ENCODE measurements at places on chromosomes 2 and 18. TPM values are rescaled to one million over a fixed set of nuclear protein-coding genes. Genes with fewer than 3 reads are reported as not detected.

The KCNJ3 gene
- 1.4 TPM for polyA plus RNA-seq

The PROM2 gene
- polyA plus RNA-seq, result 0.53 TPM

DNA sequence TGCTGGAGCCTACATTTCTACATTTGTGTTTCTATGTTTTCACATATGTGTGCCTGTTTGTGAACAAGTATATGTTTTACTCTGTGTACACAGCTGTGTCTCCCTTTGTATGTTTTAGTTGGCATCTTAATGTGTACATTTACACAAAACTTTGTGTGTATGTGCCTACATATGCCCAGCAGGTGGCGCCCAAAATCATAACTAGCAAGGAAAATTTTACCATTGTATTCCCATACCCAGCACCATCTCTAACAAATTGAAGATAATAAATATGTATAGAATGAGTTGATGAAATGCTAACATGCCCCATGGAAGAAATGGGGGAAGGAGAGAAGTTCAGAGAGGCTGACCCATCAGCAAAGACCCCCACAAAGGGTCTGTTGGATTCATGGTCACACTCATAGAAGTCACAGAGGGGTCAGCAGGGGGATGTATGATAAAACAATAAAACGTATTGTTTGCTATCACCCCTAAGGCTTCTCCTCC lies 48.1 kb downstream of the PKDCC start:
- H3K36me3 ChIP-seq, result no peaks in the 10 kb centered on the region
- no peaks in the 10 kb centered on the region for H3K27me3 ChIP-seq
- no peak overlapping the region for H3K4me3 ChIP-seq
- H3K27ac ChIP-seq, result no peak overlapping the region
- H3K4me1 ChIP-seq, result peaks cover 1% of the 10 kb centered on the region

DNA sequence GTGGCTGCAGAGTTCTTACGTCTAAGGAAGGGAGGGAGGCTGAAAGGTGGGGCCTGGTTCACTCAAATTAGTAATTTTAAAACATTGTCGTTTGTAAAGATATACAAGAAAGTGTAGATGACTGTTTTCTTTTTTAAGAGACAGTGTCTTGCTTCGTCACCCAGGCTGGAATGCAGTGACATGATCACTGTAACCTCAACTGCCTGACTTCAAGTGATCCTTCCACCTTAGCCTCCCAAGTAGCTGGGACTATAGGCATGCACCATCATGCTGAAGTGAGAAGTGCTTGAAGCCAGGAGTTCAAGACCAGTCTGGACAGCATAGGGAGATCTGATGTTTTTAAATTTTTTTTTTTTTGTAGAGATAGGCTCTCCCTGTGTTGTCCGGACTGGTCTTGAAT lies 52.9 kb downstream of the HNRNPLL start:
- no peak for DNase-seq
- H3K4me3 ChIP-seq, result no peak overlapping the region
- H3K27ac ChIP-seq, result no peak overlapping the region
- no peaks in the 10 kb centered on the region for H3K27me3 ChIP-seq
- no peaks in the 10 kb centered on the region for H3K4me1 ChIP-seq
- H3K36me3 ChIP-seq, result no peaks in the 10 kb centered on the region

- H3K27ac ChIP-seq, result no peak overlapping the region
- no peaks in the 10 kb centered on the region for H3K27me3 ChIP-seq
- no peak overlapping the region for H3K4me3 ChIP-seq
- H3K4me1 ChIP-seq, result peaks cover 3% of the 10 kb centered on the region
Measured at GRCh38 chr2:47301277-47301618, 101.7 kb upstream of the MSH2 start.

DNA sequence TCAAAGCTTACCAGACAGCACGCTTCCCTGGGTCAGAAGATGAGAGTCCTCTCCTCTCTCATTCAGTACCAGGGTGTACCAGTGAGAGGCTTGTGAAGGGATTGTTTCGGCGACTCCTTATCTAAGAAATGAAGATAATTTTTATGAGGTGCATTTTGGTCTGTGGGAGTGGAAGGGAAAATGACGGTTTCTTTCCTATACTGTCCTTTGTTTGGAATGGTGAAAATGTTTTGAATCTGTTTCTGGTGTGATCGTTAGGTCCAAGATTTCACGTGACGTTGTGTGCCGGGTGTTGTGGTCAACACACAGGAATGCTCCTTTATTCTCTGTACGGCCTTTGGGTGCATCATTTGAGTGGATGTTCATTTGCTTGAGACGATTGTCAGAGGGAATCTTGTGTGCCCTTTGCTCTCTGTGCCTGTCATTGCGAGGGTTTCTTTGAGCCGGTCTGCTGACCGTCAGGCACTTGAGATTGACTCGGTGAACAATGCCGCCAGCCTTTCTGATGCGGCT lies 183.5 kb downstream of the AGAP1 start:
- no peak for DNase-seq
- no peaks in the 10 kb centered on the region for H3K27me3 ChIP-seq
- H3K27ac ChIP-seq, result no peak overlapping the region
- H3K4me1 ChIP-seq, result peaks cover 2% of the 10 kb centered on the region

DNA sequence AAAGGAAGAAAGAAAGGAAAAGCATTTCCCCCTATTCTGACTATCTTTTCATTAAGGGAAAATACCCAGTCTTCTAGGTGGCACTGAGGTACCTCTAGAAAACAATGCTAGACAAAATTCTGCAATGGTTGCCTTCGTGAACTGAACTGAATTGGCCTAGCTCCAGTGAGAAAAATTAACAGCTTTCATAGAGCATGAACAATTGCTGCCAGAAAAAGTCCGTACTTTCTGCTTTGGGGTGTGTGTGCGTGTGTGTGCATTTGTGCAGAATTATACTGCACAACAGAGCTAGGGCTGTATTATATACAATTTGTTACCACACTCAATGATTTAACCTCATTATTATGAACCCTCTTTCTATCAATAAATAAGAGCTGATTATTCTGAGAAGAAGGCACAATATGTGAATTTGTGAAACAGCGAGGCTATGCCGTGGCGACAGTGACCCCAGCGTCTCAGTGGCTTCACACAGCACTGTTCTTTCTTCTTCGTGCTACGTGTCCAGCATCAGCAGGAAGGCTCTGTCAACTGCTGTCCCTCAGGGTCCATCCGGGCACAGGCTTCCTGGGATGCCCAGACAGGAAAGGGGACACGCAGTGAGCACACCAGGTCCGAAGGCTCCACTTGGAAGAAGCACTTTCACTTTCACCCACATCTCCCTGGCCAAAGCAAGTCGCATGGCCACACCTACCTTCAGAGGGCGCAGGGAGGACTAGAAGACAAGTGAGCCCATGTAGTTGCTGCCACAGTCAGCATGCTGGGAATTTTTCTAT lies 47.5 kb downstream of the PTGR3 start:
- no peak overlapping the region for H3K27ac ChIP-seq
- H3K4me3 ChIP-seq, result peak overlapping the region; percentile 4
- H3K27me3 ChIP-seq, result no peaks in the 10 kb centered on the region
- no peaks in the 10 kb centered on the region for H3K36me3 ChIP-seq
- peaks cover 2% of the 10 kb centered on the region for H3K4me1 ChIP-seq

DNA sequence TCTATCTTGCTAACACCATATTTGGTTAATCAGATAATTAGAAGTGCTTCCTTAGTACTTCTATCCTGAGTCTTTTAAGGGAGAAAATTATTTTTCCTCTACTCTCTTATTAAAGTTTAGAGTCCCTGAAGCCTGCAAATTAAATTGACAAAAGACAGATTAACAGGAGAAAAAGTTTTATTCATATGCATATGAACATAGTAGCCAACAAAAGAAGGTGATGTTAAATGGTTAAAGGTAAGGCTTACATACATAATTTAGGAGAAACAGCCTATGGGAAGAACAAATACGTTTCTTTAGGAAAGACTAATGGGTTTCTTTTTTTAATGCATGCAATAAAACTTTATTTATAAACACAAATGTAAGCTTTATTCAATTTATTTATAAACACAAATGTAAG lies 805.0 kb downstream of the CPS1 start:
- H3K4me1 ChIP-seq, result no peaks in the 10 kb centered on the region
- DNase-seq, result no peak
- H3K4me3 ChIP-seq, result no peak overlapping the region
- H3K27me3 ChIP-seq, result no peaks in the 10 kb centered on the region
